ENCODE measurements at places on chromosomes 12 and 14.

DNA sequence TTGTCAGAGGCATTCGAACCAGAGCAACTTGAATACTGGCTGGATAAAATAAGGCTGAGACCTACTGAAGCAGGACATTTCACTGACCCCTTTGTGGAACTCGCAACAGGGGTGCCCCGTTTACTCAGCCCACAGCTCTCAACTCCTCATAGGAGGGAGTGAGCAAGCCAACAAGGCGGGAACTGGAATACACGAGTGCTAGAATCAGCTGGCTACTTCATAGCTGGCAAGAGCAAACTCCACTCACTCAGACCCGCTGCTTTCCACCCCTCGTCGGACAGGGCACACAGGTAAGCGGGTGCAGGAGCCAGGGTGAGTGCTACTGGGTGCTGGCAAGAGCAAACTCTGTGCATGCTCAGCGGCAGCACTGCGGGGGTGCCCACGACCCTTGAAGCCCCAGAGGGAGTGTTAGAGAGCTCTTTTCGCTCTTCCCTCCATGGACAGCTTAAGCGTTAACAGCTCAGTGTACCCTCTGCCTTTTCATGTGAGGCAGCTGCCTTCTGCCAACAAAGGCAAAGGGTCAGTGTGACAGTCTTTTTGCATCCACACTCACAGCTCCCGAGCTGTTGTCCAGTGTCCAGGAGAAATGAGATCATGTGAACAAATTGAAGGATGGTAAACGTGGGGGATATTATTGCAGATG, 15.7 kb downstream of the CAPZA3 start:
- peak; percentile 59 for DNase-seq

GRCh38 chr14:83257466-83258439, 1724.1 kb upstream of the SEL1L start:
- DNase-seq, result no peak

DNA sequence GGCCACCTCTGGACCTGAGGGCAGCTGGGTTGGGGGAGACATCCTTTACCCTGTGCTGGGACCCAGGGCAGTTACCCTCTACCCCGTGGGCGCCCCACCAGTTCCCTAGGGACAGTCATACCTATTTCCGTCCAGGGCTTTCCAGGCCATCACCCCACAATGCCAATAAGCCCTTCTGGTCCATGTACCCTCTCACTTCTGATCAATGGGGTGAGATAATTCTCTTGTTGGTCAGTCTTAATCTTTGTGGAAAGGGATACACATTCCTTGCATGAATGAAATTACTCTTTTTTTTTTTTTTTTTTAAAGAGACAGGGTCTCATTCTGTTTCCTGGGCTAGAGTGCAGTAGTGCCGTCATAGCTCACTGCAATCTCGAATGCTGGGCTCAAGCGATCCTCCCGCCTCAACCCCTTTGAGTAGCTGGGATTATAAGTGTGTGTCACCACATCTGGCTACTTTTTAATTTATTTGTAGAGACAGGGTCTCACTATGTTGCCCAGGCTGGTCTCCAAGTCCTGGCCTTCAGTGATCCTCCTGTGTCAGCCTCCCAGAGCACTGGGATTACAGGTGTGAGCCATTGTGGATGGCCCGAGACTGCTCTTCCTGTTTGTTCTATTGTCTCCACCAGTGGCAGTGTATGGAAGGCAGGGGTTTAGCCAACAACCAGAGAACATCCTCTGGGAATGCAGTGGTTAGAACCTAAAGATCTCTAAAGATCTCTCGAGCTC, 46.3 kb upstream of the STON2 start:
- no peak for DNase-seq

DNA sequence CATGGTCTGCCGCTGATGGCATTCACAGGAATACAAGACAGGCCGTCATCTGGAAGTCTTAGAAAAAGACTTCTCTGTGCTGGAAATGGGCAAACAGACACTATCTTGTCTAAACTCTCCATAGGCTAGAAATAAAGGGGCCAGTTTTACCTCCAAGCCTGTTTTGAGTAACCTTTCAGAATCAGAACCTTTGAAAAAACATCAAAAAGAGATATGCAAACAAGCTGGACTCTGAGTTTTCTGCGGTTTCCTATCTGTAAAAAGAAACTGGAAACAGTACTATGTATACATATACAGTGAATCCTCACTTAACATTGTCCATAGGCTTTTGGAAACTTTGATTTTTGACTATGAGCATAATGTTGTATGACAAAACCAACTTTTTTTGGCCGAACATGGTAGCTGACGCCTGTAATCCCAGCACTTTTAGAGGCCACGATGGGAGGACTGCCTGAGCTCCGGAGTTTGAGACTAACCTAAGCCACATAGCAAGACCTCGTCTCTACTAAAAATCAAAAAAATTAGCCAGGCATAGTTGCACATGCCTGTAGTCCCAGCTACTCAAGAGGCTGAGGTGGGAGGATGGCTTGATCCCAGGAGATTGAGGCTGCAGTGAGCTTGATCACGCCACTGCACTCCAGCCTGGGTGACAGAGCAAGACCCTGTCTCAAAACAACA, 92.9 kb upstream of the MAX start:
- no peak for DNase-seq

GRCh38 chr12:20350026-20350425, 18.3 kb upstream of the PDE3A start:
- no peak for DNase-seq

DNA sequence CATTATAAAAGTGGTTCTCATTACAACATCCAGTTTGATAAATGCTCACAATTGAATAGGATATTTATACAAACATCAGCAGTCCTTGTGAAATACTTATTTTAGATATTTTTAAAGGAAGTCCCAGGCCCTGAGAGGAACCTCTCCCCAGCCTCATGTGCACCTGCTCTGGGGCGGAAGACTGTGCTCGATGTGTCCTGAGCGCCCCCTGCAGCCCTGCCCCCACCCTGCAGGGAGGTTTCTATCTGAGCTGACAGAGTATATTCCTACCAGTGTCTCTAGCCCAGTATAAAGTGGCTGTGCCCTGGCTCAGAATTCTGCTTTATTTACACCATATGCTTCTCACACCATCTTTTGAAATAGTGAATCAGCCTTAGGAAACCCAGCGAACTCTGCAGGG, 1349.1 kb downstream of the TMEM121 start:
- DNase-seq, result no peak

DNA sequence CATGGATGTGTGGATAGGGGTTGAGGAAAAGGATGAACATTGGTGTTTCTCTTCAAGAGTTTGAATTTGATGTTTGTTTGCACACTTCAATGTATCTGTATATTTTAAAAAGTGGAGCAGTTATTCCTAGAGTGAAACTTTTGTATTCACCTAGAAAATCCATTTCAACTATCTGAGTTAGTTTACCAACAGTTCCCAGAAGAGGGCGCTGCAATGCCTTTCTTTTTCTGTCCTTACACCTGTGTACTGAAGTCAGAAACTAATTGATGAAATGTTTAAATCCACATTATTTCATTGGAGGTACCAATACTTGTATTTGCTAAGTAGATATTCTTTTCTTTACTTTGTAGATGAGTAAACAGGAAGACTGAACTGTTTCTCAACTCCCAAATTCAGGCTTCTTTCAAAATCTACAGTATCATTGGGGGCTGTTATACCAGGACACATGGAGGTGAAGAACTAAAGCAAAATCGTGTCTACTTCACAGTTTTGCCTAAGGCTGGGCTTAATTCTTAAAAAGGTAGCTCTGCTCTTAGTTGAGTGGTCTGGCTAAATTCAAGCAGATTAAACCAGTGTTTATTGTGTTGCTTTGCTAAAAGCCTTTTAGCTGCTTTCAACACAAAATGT, 26.6 kb upstream of the KLRB1 start:
- DNase-seq, result no peak

- no peak for DNase-seq
These were observed 3.2 kb downstream of the PABPN1 start for GRCh38 chr14:23324455-23324846.

- DNase-seq, result no peak
These were observed 11.8 kb upstream of the TUBA1C start for GRCh38 chr12:49253033-49253623.

GRCh38 chr12:49912345-49913255, 8.9 kb upstream of the FAIM2 start:
- peak; percentile 33 for DNase-seq

GRCh38 chr12:31922341-31923062, 36.7 kb upstream of the RESF1 start:
- no peak for DNase-seq

DNA sequence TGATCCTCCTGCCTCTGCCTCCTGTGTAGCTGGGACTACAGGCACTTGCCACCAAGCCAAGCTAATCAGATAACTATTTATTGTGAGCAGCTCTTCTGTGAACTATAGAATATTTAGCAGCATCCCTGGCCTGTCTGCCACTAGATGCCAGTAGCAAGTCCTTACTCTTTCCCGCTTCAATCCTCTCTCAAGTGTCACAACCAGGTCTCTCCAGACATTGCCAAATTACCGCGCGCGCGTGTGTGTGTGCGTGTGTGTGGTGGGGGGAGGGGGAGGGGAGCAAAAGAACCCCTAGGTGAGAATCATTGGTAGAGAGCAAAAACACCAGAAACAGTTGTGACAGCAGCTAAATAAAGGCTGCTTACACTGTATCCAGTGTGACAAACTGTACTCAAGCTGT, 49.9 kb downstream of the PPP2R5E start:
- DNase-seq, result no peak

DNA sequence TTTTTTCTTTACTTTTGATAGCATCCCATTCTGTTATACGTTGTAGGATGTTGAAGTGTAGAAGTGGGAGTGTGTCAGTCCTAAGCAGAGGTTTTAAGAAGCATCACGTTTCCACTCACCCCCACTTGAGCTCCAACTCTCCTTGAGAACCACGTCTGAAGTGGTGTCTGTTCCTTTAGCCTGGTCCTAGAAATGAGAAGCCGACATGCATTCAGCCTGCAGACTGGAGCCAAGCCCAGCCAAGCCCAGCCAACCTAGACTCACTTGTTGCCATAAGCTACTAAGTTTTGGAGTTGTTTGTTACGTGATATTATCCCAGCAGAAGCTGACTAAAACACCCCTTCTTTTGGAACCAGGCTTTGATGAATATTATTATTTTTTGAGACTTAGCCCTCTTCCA, 4.4 kb upstream of the ELK3 start:
- no peak for DNase-seq

- no peak for DNase-seq
These were observed 1.5 kb downstream of the PRR4 start for GRCh38 chr12:10847744-10848143.

DNA sequence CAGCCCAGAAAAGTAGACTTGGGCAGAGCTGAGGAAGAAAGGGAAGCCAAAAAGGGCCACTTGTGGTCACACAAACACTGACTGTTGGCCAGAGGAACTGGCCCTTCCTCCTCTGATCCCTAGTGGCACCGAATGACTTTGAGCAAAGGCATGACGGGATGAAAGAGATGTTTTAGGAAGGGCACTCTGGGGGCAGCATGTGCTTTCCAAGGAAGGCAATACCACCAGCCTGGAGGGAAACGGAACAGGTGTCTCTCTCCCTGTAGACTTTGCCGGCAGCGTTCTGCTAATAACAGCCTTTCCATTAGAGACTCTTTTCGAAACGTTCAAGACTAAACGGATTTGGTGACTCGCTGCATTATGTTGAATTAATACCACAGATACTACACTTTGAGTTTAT, 12.3 kb upstream of the FBXO21 start:
- DNase-seq, result no peak

GRCh38 chr14:50559990-50560930, at the start of gene ATL1:
Gene ATL1 (plus strand): TSS chr14:50560145. CDS start chr14:50560266, 121 bp downstream.
- peak; percentile 86 for DNase-seq

DNA sequence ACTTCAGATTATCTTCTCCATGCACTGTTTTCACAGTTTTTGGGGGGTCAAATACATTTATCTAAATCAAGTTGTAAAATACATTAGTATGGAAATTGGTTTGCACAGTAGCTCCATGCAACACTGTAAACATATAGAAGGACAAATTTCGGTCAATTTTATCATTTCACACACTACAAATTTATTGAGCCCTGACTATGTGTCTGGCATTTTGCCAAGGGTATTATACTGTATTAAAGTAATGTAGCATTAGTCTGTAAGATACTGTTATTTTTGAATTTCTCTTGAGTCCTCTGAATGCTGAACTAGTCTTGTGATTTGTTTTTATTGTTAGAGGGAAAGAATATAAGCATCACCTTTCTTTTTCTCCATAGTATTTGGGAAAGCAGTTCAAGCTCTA, 1.3 kb downstream of the RAD9B start:
- no peak for DNase-seq

- no peak for DNase-seq
These were observed 10.2 kb upstream of the NFE2 start for GRCh38 chr12:54311051-54311450.

DNA sequence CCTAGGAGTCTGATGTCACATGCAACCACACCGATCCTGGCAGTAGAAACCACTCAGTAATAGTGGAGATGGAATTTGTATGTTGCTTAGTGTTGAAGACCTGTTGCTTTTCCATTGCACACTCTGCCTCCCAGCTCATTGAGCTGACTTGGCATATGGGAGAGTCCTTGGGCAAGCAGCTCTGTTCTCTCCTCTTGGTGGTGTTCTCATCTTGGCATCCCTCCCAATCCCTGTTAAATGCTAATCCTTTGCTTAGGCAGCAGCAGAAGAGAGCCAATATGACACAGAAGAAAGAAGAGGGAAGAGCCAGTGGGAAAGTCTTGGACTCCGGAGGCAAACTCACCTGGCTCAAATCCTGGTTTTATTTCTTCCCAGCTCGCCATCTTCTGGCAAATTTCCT, 178.0 kb upstream of the CAND1 start:
- no peak for DNase-seq

- DNase-seq, result peak; percentile 22
These were observed 24.0 kb upstream of the RIN3 start for GRCh38 chr14:92489394-92490238.

GRCh38 chr12:122148657-122149056, 25.4 kb downstream of the IL31 start:
- no peak for DNase-seq

GRCh38 chr12:86623267-86623666, 367.1 kb upstream of the MGAT4C start:
- no peak for DNase-seq

DNA sequence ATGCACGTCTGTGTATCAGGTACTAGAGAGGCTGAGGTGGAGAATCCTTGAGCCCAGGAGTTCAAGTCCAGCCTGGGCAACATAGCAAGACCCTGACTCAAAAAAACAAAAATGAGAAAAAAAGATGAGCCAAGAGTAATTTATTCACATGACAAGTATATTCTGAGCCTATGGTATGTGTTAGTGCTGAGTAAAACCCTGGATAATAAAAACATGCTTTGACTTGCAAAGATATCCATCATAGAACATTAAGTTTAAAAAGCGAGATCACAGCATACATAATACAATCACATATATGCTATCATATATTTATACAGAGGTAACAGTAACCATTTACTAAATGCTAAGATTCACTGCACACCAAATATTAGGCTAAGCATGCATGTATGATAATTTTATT, 23.9 kb upstream of the SLC10A1 start:
- DNase-seq, result no peak

DNA sequence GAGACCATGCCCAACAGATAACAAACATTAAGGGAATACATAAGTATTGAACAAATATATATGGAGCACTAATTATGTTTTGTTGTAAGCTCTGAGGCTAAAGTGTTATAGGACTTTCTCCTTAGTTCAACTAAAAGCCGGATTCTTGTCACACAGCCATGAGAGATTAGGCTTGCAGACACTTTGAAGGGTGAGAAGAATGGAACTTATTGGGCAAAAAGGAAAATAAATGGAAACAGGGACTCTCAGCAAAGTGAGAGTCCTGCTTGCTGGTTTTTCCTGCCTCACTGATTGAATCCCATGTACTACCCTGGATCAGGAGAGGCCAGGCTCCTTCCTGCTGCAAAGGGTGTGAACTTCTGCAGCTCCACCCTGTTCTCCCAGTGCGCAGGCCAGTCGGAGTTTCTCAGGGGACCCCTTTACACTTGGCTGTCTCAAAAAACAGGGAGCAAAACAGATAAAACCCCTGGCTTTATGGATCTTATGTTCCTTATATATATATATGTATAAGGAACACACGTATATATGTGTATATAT, 77.1 kb upstream of the FUT8 start:
- DNase-seq, result no peak
